ENCODE measurements at places on chromosomes 3 and 15.

DNA sequence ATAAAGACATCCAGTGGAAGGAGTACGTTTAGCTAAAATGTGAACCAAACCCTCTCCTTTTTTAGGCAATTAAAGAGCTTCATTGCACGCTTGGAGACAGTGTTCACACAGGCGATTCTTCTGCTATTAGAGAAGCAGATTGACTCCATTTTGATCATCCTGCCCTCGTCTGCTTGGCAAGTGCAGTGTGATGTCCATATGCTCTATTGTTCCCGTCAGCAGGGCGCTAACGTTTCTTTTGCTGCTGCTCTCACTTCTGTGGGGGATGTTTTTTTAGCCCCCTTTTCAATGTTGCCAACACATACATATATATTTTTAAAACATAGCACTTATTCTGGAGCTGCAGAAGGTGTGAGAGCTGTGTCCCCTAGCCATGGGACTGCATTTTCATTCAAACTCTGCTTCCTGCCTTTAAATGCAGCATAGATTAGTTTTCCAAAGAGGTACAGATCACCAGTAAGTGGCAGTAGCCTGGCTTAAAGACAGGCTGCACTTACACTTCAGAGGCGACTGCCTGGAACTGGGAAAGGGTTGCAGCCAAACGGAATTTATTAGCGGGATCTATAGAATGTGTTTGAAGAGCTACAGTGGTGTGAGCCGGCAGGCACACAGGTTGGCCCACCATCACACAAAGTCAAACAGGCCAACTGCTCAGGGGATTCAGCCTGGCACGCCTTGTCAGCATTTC, 292.6 kb upstream of the DPH6 start:
- no peak for DNase-seq

- no peak for DNase-seq
These were observed 47.0 kb upstream of the RARB start for GRCh38 chr3:25381083-25381482.

GRCh38 chr15:31013863-31014607, 22.6 kb upstream of the MTMR10 start:
- peak; percentile 19 for DNase-seq

DNA sequence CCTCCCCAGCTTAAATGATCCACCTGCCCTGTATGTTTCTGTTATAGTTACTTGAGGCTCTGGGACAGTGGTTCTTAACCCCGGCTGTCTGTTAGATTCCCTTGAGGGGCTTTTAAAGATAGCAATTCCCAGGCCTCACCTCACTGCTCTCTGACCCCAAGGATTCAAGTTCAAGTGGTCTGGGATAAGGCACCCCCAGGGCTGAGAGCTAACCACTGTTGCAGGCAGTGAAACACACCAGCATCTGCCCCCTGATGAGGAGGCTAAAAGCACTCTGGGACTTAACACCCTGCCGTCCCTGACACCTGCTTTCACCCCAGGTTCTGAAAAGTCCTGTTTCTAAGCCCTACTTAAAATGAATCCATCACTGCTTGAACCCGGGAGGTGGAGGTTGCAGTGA, 103.7 kb downstream of the LRRK1 start:
- DNase-seq: peak; percentile 5

DNA sequence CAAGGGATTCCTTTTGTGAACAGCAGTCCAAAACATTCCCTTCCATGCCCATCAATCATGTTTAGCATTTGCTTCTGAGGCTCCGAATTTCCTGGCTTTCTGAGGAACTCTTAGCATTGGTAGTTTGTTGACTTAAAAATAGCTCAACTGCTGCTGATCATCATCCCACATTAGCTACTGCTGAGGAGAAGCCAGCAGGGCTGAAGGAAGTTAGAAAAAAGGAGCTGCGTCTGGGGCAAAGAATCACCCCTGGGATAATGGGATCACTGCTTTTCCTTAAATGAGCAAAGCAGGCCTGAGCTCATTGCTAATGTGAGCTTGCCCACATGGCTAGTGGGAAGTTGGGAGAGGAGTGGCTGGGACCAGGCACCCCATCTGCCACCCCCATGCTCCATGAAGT, 39.8 kb downstream of the CYP19A1 start:
- DNase-seq: no peak

- no peak for DNase-seq
These were observed 363.7 kb upstream of the RGMA start for GRCh38 chr15:93452537-93453211.

DNA sequence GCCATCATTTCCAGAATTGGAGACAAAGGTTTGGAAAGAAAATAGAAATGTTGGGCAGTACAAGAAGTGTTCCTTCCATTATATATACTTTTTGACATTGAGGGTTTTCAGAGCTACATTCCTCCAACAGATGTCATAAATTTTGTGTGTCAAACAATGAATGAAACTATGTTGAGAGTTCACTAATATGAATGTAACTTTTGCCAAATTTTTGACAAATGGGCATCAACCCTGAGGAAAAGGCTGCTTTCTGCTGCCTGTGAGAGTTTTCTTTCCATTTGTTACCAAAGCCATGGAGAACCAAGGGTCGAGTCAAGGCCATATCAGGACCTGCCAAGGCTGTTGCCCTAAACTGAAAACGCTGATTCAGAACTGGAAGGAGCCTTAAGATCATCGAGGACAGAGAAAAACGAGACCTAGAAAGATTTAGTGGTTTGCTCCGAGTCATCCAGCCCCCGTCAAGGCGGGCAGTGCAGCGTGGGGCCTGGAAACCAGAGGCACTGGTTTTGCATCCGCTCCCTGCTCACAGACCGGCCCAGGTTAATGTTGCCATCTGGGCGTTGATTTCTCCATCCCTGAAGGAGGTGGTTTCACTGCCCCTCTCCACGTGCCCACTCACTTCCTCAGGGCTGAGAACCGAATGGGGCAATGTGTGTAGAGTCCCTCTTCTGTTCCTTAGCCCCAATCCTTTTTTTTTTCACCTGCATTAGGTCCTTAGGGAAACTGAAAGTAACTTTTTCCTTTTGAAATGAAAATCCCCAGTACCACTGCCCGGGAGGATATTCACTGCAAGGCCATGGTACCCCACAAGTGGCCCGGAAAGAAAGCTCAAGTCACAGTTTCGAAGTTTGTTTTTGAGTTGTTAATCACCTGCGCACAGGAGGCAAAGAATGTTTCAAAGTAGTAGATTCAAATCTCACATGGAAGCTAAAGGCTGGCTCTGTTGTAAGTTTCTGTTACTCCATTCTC, 32.8 kb downstream of the TPM1 start:
- DNase-seq: no peak

DNA sequence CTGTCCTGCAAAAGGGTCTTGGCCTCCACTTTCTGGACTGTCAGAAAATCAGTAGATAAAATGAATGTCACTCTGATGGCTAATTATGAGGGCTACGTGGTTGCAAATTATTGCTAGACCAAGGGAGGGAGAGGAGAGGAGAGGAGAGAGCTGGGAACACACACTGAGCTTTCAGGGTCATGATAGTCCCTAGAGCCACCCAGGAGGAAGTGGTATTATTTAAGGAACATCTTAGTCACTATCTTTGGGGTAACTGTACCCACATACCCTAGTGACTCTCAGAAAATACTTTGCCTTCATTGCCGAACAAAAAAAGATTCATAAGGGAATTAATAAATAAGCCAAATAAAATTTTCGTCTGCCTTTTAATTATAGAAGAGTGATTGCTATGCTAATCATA, 642.3 kb upstream of the CFAP20DC start:
- DNase-seq: no peak

DNA sequence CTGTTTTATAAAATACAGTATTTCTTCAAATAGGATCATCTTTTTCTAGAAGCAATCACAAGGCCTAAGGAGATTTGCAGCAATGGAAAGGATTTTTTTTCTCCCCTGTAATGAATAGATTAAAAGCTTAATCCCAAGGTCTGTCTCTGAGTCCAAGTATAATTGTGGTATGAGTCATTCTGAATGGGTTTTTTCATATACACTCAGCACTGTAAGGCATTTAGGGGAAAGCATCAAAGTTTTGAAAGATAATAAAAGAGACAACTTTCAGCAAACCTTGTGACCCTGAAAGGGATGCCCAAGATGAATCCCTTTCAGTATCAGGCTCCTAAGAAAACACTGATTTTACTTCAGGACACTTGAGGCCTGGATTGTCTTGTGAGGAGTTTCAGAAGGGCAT, 23.3 kb upstream of the LARS2 start:
- no peak for DNase-seq

DNA sequence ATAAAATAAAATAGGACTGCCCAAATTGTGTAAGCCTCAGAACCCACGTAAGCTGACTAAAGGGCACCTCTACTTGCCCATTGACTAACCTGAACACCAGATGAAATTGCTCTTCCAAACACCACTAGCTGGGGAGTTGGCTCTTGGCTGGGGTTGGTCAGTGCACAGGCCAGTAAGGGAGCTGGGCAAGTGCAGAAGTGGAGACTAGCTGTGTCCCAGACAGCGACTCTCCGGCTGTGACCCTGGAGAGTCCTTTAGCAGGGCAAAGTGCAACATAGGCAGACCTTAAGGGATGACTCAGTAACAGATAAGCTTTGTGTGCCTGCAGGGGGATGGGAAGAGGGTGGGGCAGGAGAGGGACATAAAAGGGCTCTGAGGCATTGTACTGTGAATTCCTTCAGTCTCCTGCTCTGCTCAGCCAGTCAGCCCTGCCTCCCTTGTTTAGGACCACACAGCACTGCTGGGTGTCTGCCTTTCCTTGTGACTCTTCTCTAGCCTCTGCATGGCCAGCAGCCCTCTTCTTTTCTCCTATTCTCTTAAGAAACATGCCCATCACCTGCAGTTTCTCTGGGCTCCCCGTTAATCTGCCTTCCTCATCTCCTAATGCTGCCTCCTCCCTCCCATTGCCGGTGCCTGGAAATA, 13.2 kb downstream of the NR1I2 start:
- no peak for DNase-seq

- DNase-seq: no peak
These were observed 3.5 kb downstream of the SPINT1 start for GRCh38 chr15:40847223-40847961.

DNA sequence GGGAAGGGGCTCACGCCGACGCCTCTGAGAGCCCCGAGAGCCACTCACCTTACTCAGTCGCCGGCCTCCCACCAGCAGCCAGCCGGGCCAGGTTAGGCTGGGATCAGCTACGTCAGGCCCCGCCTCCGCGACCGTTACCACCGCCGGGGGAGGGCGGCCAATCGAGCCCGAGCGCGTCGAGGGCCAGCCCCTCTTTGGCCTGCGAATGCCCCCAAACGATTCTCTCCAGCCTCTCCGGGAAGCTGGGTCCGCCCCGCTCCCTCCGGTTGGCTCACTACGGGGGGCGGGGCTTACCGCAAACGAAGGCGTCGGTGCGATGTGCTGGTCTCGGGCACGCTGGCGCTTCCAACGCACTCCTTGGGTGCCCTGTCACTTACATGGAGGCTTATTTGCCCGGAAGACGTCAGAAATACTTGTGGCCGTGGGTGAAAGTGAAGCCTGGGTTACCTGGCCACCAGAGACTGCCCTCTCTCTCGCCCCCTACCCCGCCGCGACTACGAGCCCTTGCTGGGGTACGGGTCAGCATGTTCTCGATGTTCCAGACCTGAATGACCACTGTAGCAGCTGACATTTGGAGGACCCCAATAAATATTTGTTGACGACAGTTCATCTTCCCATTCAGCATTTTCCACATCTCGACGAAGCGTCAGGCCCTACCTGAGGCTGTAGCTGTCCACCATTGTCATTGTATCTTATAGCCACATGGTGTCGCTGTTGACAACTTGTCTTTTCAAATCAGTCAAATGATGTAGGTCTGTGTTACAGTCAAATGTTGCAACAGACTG, at the start of gene CEP70:
TSS of gene CEP70 (minus strand) at position 111 of the 785 bp plus-strand sequence. CDS start 21,333 bp downstream, outside the sequence.
- peak; percentile 91 for DNase-seq

- DNase-seq: no peak
These were observed 410 bp downstream of the NDUFAF1 start for GRCh38 chr15:41401904-41402267.

DNA sequence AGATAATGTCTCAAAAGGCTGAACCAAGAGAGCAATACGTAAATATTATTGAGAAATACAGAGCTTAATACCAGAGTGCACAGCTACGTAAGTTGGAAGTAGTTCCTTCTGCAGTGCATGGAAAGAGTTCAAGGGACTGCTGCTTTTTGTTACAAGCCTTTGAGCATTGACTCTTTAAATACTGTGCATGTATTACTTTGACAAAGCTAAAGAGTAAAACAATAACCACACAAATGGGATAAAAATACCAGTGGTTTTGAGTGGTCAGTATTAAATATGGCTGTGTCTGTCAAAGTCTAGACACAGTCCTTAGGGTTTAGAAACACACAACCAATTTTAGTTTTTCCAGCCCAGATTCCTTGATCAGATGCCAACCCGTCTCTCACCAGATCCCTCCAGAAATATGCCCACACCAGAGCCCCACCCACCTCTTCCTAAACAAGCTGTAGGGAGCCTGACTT, 62.1 kb downstream of the SSR3 start:
- no peak for DNase-seq

- DNase-seq: no peak
These were observed 237.5 kb downstream of the ZPLD1 start for GRCh38 chr3:102672305-102672704.

DNA sequence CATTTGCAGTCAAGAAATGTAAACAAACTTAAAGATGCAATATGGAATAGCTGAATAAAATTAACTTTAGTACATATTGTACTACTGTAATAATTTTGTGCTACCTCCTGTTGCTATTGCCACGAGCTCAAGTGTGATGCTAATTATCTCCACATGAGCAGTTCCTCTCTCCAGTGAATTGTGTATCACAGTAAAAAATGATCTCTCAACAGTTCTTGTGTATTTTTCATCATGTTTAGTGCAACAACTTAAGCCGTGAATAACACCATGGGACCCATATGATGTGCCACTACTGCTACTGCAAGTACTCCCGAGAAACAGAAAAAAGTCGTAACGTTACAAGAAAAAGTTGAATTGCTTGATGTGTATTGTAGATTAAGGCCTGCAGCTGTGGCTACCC, 12.4 kb downstream of the RIOX2 start:
- DNase-seq: no peak

- no peak for DNase-seq
These were observed 95.5 kb upstream of the CHRNA7 start for GRCh38 chr15:31934821-31935220.

GRCh38 chr3:48656841-48657281, 5.8 kb downstream of the CELSR3 start:
- DNase-seq: peak; percentile 34

DNA sequence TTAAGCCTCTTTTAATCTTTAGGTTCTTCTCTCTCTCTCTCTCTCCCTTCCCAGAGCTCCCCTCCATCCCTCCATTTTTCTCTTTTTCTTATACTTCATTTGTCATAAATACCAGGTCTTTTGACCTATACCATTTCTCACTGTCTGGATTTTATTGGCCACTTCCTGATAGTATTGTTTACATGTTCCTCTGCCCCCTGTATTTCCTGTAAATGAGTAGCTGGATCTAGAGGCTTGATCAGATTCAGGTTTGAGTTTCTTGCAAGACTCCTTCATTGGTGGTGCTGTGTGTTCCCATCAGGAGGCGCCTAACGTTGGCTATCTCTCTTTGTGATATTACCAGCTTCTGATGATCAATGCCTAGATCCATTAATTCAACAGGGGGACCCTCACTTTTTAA, 42.2 kb downstream of the DAPK2 start:
- no peak for DNase-seq

- DNase-seq: no peak
These were observed 773.1 kb upstream of the NR2F2 start for GRCh38 chr15:95557226-95558046.

GRCh38 chr3:124281453-124282316, 289.8 kb upstream of the ROPN1 start:
- no peak for DNase-seq

GRCh38 chr15:60525341-60526039, 46.5 kb upstream of the ICE2 start:
- no peak for DNase-seq
